Activated naive CD4-positive, alpha-beta T cell (primary cell): ENCODE measurements at places on chromosomes 1 and 21.

- no peak for DNase-seq
Observed at GRCh38 chr1:211628417-211628816, 47.0 kb downstream of the NEK2 start.

DNA sequence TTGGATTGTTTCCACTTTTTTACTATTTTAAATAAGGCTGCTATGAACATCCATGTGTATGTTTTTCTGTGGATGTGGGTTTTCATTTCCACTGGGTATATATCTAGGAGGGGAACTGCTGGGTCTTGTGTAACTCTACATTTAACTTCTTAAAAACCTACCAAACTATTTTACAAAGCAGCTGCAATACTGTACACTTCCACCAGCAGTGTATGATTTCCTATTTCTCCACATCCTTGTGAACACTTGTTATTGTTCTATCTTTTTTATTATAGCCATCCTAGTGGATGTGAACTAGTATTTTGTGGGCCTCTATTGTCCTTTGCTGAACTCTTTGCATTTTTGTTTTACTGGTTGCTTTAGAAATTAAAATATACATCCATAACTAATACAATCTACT lies 33.4 kb downstream of the DIPK1A start:
- no peak for DNase-seq

DNA sequence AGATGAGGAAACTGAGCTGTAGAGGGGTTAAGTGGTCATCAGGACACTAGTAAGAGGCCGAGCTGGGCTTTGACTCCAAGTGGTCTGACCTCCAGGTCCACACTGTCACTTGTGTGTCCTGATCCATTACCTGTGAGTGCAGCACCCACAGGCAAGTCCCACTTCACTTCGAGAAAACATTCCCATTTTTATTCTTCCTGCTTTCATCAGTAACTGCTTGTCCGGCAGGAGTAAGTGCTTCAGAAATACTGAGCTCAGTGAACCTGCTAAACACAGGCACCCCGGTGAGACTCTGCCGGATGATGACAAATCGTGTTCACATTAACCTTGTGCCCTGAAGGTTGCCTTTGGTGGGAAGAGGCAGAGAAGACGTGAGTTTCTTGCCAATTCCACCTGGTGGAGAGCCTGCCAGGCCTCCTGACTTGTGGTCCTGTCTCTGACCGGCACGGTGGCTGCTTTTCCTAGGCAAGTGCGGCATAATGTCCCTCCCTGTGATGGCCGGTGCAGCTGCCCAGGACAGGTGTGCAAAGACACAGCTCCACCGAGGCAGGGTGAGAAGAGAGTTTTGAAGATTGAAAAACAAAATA lies 29.4 kb downstream of the ZBTB18 start:
- DNase-seq, result no peak

DNA sequence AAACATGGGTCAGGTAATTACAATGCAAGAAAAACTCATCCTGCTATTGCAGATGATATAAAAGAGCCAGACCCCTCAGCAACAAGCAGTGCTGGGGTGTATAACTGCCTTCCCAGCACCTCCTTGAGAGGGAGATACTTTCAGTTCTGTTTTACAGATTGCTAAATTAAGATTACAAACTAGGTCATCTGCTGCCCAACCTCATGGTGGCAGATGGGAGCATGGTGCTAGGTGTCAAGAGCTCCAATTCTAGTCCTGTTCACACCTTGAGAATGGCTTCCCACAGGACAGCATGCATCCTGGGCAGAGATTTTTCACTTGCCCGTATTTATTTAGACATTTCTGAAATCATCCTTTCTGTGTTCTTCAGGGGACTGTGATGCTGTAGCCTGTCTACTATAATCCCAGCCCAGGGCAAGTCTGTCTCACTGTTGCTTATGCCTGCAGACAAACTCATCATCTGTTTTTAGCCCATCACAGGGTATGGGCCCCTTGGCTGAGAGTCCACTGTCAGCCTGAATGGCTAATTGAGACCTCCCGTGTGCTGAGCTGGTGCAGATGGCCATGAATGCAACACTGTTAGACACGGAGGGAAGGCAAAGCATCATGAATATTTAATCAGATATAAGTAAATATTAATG lies 40.2 kb upstream of the PBX1 start:
- no peak for DNase-seq

DNA sequence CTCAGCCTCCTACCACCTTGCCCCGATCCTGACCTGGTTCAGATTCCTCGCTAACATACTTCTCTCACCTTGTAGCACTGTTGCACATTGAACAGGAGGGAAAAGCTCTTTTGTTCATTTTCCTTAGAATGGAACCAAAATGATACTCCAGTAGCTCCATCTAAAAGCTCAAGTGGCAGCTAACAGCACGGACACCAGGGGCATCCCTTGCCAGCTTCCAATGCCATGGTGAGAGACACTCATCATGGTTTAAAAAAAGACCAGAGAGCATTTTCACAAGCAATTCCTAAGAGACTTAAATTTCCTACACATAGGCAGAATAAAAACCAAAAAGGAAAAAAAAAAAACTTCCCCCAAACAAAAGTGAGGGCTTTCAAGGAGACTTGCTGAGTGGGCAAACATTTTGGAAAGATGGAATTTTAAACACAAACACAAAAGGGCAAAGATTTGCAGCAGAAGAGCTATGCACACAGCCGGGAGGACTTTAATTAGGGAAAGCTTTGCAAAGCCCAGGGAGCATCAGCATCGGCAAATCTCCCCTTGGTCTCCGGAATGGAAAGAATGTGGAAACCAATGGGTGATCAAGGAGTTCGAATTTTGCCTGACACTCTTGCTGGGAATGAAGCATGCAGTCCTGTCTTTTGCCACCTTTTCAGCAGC lies 84.3 kb downstream of the CAPZB start:
- no peak for DNase-seq

GRCh38 chr1:59718064-59718988 lies 96.4 kb upstream of the HOOK1 start:
- no peak for DNase-seq

DNA sequence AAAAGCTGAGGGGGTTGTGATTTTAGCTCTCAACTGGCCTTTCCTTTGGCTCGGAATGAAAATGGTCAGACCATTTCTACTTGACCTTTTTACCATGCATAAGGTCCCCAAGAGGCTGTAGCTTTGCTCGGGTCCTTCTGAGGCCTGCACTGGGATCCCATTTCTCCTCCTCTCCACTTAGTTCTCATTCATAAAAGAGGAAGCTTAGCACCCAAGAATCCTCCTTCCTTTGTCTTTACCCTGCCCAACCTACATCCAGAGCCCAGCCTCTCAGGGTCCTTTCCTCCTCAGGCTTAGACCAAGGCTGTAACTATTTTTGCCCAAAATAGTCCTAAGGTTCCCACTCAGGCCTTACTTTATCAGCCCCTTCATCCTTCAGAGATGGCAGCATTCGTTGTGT lies 6.0 kb upstream of the SLC27A3 start:
- DNase-seq, result no peak

- no peak for DNase-seq
Observed at GRCh38 chr1:71908303-71908702, 374.0 kb downstream of the NEGR1 start.

- DNase-seq, result no peak
Observed at GRCh38 chr21:14722841-14723483, 176.8 kb upstream of the SAMSN1 start.

- no peak for DNase-seq
Observed at GRCh38 chr1:15343729-15344128, 66.0 kb upstream of the EFHD2 start.

DNA sequence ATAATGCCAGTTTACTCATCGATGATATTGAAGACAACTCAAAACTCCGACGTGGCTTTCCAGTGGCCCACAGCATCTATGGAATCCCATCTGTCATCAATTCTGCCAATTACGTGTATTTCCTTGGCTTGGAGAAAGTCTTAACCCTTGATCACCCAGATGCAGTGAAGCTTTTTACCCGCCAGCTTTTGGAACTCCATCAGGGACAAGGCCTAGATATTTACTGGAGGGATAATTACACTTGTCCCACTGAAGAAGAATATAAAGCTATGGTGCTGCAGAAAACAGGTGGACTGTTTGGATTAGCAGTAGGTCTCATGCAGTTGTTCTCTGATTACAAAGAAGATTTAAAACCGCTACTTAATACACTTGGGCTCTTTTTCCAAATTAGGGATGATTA lies 13.7 kb downstream of the GGPS1 start:
- no peak for DNase-seq

DNA sequence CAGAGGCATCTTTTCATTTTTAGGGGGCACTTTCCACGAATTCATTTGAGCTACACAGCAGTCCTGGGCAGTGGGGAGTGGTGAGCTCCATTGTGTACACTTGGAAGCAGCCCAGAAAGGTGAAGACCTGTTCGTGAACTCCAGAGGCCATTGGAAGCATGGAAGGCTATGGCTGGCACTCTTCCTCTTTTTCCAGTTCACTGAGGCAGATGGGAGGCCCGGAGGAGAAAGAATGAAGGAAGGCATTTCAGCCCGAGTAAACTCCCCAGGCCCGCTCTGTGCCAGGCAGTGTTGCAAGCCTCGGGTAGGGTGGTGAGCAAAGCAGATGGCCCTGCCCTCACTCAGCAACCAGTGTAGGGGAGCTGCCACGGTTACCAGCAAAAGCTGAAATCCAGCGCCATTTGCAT lies 673 bp upstream of the DHCR24 start:
- DNase-seq, result no peak

DNA sequence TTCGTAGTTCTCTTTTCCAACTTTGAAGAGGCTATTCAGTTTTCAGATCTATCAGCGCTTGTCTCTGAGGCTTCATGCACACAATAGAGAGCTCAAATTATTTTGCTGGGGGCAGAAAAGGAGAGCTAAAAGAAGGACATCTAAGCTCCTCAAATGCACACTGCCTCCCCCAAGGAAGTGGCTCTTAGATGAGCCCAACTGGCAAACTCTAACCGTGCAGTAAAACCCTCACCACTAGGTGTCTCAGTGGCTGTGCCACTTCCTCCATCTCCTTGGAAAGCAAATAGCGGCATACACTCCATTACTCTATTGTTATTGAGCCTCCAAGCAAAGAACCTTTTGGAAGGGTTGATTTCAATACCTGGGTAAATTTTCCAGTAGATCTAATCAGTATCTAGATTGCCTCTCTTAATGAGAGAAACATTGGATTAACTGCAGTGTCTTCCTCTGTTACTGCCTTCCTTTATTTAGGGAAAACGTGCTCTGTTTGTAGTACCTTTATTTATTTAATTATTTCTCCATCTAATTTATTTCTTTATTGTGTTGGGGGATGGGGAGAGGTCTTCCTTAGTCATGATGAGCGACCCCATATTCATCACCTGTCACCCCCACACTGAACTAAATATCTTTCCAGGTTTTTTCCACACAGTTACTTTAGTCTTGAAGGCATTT lies 9.2 kb upstream of the SFPQ start:
- DNase-seq, result peak; percentile 5

DNA sequence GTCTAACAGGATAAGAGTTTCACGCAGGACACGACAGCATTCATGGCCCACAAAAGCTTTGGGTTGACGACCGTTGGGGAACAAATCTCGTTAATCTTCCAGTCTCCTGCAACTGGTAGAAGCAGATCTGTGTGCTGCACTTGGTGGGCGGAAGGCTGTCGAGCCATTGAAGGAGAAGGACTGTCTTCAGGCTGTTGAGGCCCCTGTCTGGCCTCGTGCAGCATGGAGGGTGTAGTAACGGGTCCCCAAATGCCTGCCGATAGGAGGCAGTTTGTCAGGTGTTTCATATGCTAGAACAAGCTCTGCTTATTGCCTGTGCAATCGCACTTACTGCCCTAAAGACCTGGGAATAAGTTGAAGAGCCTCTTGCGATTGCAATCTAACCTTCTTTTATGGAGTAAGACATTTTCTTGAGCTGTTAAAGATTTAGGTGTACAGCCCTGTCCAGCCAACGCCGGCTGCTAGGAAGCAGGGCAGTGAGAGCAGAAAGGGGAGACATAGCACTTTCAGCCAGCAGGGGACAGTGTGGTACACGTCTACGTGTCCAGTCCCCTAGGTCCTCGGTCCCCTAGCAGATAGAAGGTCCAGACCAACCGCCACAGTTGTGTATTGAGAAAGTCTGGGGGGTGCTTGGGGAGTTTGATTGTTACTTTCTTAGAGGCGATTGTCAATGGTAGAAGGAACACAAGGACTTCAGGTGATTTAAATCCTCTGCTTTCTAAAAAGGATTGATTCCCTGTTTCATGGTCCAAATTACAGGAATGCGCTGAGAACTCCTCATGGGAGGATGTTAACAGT lies 102.3 kb upstream of the TMPRSS2 start:
- DNase-seq, result no peak

DNA sequence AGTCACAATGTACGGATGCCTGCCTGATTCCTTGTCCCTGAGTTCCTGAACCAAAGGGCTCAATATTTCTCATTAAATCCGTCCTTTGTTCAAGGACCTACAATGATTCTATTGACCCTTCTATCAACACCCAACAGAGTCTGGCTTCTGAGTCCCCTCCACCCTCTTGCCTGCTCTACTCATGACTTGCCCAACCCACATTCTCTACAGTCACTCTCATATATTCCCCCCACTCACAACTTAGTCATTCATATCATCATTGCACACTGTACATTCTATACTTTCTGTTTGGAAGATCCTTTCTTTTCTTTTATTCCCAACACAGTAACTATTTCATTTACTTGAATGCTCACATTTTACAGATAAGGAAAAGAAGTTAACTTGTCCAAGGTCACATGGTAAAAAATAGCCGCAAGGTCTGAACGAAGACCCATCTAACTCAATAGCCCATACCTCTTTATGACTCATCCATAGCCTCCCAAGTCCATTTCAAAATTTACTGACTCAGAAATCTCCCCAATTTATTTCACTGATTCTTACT lies 3.6 kb downstream of the OTUD7B start:
- no peak for DNase-seq

DNA sequence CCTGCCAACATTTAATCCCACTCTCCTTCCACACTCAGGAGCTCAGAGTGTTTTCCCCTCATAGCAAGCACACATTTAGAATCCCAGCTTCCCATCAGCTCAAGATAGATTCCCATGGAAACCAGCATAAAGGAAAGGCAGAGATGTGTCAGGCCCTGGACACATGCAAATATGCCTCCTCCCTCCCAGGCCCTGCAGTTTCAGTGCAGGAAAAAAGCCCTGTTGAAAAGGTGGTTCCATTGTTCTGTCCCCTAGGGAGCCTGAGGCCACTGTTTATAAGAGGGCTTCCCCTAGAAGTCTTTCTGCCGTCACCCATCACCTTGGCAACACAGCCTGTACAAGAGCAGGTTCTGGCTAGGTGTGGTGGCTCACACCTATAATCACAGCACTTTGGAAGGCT lies 3.6 kb downstream of the CACNA1S start:
- no peak for DNase-seq
